ENCODE measurements at places on chromosomes 11 and 22.

DNA sequence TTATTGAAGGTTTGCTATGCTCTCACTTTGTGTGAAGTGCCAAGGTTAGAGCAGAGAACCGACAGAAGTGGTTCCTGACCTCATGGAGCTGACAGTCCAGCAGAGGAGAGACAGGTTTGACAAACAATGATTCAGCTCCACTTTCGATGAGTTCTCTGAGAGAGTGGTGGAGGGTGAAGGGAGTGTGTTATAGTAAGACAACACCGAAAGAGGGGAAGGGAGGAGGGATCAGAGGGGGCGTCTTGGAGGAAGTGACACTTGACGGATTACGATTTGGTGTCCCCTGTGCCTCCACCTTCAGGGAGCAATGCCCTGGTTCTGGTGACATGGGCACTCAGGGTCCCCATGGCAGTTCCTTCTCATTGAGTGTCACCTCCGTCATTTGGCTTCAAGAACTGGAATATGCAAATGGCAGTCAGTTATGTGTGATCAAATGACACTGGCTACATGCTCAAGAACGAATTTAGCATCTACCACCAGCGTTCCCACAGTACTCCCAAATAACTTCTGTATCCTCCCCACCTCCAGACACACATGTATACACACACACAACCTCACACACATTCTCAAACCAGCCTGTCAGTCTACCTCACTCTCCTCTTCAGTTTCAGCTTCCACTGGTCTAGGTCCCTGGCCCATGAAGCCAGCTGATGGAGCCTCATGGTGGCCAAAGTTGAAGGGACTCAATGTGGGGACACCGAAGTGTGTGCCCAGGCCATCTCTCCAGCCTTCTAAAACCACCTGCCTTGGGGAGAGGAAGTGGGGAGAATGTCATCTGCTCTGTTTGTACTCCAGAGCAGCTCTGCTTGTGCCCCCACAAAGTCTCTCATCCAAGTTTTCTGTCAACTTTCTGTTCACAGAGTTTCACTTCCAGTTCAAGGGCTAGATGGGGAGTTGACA is 31.4 kb upstream of the NUP160 start:
- no peak for DNase-seq

- no peak for DNase-seq
Observed at GRCh38 chr11:119640541-119640940, 88.5 kb downstream of the NECTIN1 start.

GRCh38 chr22:42805016-42805997 is 51.8 kb downstream of the ARFGAP3 start:
- DNase-seq: no peak

DNA sequence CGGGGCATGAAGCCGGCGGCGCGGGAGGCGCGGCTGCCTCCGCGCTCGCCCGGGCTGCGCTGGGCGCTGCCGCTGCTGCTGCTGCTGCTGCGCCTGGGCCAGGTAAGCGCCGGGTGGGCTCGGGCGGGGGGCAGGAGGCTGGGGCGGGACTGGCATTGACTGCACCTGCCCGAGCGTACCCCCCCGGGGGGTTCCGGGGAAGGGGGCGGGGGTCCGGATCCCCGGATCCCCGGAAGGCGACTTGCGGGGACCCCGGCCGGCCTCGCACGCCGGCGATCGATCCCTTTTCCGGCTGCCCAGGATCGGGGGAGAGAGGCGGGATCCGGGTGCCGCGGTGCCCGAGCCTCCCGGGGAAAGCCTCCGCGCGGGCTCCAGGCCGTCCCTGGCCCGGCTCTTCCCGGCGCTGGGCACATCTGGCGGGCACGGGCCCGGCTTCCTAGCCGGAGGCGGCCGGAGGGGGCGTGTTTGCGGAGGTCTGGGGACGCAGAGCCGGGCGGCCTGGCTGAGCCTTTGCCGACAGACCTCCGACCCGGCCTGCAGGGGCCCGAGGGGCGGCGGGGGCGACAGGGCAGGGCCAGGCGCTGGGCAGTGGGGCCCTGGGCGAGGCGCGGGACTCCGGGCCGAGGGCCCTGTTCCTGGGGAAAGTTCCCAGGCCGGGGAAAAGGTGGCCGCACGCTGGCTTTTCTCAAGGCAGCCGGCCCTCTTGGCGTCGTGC is 705 bp downstream of the PTPRJ start:
- DNase-seq: peak; percentile 41

DNA sequence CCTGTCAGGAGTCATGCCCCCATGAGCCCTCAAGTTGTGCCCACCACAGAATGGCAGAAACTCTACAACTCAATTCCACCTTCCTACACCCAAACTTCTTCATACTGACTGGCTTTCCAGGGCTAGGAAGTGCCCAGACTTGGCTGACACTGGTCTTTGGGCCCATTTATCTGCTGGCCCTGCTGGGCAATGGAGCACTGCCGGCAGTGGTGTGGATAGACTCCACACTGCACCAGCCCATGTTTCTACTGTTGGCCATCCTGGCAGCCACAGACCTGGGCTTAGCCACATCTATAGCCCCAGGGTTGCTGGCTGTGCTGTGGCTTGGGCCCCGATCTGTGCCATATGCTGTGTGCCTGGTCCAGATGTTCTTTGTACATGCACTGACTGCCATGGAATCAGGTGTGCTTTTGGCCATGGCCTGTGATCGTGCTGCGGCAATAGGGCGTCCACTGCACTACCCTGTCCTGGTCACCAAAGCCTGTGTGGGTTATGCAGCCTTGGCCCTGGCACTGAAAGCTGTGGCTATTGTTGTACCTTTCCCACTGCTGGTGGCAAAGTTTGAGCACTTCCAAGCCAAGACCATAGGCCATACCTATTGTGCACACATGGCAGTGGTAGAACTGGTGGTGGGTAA is at the start of gene OR52W1:
OR52W1 (plus strand) TSS at position 51 of the 637 bp plus-strand sequence; CDS start at position 51, 0 bp downstream.
- DNase-seq: no peak

GRCh38 chr11:24064309-24064903 is 432.4 kb upstream of the LUZP2 start:
- DNase-seq: no peak
